A549 treated with AZD2906 at 1 μM for 4 hours (cell line): ENCODE measurements at places on chromosomes 1 and 21. TPM values are rescaled to one million over a fixed set of nuclear protein-coding genes. Genes with fewer than 3 reads are reported as not detected.

Gene OR10Z1
- total RNA-seq, result not detected in 5 replicates

Gene ZMPSTE24
- total RNA-seq, result 35.9 to 43.0 TPM (median 36.8 TPM) in 5 replicates

Gene CENPF
- 57.3 to 90.3 TPM (median 65.6 TPM) in 5 replicates for total RNA-seq

Gene UTS2
- 0.18 TPM in 1 of 5 replicates, not detected in the others for total RNA-seq

Gene LRRC7
- not detected in 5 replicates for total RNA-seq

Gene TMOD4
- 0.24 to 0.29 TPM (median 0.28 TPM) in 3 of 5 replicates, not detected in the others for total RNA-seq

Gene PRELP
- 0.01 TPM in 2 of 5 replicates, not detected in the others for total RNA-seq

Gene GCSAML
- total RNA-seq, result not detected in 5 replicates

Gene CATSPERE
- 0.03 to 0.22 TPM (median 0.15 TPM) in 5 replicates for total RNA-seq

Gene RXRG
- 0.03 to 0.09 TPM (median 0.07 TPM) in 3 of 5 replicates, not detected in the others for total RNA-seq

Gene OPRD1
- 0.01 to 0.07 TPM (median 0.02 TPM) in 5 replicates for total RNA-seq

Gene RHEX
- not detected in 5 replicates for total RNA-seq

Gene PRPF38A
- 20.3 to 24.3 TPM (median 22.9 TPM) in 5 replicates for total RNA-seq

Gene FTCD
- 0.23 to 0.24 TPM (median 0.23 TPM) in 3 of 5 replicates, not detected in the others for total RNA-seq

Gene ADORA3
- not detected in 5 replicates for total RNA-seq

Gene KRTAP13-2
- total RNA-seq, result not detected in 5 replicates

Gene SPRR2B
- total RNA-seq, result not detected in 5 replicates

Gene ZNF593
- total RNA-seq, result 51.7 to 70.4 TPM (median 65.4 TPM) in 5 replicates

Gene HUNK
- total RNA-seq, result 1.2 to 1.4 TPM (median 1.3 TPM) in 5 replicates

Gene AADACL3
- not detected in 5 replicates for total RNA-seq

Gene CALML6
- total RNA-seq, result 0.12 to 0.23 TPM (median 0.15 TPM) in 5 replicates

Gene ZSWIM5
- total RNA-seq, result 0.50 to 0.79 TPM (median 0.60 TPM) in 5 replicates

Gene HSD3B1
- total RNA-seq, result 0.03 TPM in 1 of 5 replicates, not detected in the others

Gene SH2D1B
- 0.10 to 0.20 TPM (median 0.10 TPM) in 5 replicates for total RNA-seq
